Fibroblast of skin of left biceps (primary cell): ENCODE measurements at places on chromosomes 7 and 10.

- DNase-seq = no peak
Measured at GRCh38 chr10:697097-697875, 7.8 kb upstream of the DIP2C start.

GRCh38 chr7:104851268-104851667 lies 162.7 kb upstream of the KMT2E start:
- DNase-seq = no peak

DNA sequence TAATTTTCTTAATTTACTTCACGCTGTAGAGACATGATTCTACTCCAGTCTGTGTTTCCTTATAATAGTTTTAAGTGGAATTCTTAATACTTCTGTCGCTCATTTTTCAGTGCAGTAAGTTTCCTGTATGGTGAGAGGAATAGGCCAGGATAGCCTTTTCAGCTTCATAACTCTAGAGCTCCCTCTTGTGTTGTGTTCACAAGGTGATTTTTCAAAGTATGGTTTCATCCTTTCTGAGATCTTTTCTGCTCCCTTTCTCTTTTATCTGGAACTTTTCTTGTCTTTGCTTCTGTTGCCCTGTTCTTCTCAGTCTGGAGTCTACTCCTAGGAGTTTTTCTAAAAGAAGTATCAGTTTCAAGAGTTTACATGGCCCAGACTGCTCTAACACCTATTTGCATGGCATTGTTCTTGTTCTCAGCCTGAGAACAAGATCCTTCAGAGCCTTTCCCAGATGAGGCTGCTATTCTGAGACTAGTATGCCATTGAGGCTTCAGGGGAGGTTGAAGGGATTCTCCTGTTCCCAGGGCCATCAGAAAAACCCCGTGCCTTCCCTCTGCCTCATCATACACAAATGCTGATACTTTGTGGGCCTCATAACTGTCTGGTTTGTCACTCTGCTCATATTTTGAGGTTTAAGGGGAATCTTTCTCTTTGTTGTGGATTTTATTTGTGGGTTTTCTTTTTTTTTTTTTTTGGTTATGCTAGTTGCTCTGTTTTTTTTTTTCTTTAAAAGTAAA lies 21.8 kb downstream of the NET1 start:
- DNase-seq = peak; percentile 53

DNA sequence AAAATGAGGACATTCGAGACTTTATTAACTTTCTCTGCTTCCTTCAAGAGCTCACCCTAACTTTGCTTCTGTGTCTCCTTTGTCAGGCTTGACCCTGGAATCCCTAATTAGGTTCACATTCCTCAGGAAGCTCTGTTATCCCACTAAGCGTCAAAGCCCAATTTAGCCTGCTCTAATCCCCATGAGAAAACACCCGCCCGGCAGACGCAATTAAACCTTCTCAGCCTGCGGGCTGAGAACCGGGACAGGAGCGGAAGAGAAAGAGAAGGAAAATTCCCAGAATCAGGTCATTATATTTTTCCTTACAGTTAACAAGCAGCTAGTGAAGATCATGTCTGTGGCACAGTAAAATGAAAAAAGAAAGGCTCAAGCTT lies 93.0 kb downstream of the TNS3 start:
- DNase-seq = no peak

DNA sequence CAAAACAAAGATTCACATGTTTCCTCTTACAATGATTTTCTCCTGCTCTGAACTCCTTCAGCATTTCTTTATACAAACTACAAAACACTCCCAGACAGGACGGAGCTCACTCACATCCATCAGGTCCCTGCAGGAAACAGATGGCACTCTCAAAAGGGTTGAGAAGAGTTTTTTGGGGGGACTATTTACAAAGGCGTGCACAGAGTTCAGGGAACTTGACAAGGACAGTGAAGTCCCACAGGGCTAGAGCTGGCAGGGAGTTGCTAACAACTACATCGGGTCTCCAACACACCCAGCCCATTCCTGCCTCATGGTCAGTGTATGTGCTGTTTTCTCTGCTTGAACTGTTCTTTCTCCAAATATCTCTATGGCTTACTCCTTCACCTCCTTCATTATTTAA lies 24.7 kb upstream of the YAE1 start:
- no peak for DNase-seq

DNA sequence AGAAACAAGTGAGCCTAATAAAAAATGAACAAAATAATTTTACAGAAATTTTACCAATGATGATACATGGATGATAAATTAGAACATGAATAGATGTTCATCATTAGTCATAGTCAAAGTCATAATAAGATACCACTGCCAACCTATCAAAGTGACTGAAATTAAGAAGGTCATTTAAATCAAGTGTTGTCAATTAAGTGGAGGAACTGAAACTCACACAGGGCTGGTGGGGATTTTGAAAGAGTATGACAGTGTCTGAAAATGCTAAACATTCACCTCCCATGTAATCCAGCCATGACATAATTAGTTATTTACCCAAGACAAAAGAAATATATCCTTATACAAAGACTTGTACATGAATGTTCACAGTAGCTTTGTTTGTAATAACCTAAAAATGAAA lies 57.1 kb upstream of the DYNC1I1 start:
- no peak for DNase-seq

- no peak for DNase-seq
Measured at GRCh38 chr7:137753948-137754851, 92.6 kb downstream of the DGKI start.

GRCh38 chr7:8739837-8740236 lies 306.4 kb downstream of the NXPH1 start:
- DNase-seq = no peak

DNA sequence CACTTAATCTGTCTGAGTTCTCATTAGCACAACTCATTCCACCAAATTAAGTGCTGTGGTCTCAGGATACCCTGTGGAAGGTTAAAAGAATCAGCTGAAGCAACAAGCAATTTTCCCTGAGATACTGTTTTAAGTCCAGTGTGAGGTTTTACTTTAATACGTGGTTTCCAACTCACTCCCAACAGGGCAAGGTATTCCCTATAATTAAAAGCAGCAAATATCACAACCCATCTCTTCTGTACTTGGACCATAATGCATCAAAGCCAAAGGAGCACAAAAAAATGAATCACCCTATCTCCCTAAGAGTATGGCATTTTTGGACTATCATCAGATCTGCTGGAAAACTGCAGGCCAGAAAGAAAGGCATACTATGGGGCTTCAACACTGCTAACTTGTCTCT lies 4.9 kb downstream of the CADPS2 start:
- no peak for DNase-seq

DNA sequence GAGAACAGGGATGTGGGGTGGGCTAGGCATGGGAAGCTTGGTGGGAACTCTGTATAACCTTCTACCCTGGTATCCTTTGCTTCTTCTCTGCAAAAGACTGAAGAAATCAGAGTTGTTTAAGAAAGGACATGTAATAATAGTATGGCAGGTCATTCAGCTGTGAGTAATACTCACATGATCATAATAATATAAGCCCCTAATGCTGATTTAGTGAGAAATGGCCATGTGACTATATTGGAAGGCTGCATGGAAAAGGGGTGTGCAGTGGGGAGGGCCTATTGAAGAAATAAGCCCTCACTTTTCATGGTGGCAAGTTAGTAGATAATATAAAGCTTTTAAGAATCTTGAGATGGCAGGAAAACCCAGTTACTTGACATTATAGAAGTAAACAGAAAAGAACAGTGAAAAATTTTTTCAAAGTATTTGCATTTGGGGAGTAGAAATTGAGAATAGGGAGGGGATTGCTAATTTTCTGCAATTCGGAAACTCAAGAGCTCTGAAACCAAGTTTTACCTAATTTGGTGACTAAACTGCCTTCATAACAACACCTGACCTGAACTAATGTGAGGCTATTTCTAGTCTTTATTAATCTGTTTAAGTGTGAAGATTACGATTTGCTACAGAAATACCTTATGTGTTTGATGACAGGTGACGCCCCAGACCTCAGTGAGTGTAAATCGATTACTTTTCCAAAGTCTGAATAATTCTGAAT lies 44.4 kb downstream of the ATXN7L1 start:
- no peak for DNase-seq

DNA sequence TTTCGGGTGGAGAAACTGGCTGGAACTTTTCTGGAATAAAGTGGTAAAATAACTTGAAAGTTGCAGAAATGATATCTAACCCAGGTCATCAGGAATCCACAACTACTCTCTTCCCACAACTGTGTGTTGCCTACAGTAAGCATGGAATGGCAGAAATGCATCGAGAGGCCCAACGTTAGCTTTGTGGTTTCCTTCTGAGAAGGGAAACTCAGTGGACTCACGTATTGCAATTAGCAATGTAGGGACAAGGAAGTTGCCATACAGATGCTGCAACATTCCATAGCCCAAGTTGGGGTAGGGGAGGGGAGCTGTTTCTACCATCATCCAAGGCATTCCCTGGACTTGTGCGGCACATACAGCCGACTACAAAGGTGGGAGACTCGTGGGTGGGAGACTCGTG lies 1.9 kb downstream of the PON1 start:
- peak; percentile 41 for DNase-seq

GRCh38 chr10:108241166-108241565 lies 1076.7 kb upstream of the SORCS1 start:
- DNase-seq = no peak

DNA sequence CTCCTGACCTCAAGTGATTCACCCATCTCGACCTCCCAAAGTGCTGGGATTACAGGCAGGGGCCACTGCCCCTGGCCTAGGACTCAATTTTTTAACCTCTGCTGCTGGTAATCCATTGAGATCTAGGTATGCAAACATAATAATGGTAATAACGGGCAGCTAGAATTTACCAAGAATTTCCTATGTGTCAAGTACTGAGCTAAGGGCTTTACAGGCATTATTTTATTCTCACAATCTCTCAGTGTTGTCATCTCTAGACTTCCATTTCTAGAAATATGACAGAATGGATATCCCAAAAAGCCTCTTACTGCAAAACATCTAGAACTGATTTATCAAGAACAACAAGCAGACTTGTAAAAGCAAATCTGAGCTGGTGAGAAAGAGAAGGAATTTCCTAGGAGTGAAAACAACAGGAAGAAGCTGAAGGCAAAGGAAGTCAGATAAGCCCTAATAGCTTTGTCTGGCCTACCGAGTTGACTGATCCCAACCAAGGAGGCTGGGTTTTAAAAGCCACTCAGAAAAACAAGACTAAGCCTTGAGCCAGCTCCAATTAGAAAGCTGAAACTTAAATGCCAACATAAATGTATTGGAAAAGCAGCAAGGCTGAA lies 70.6 kb downstream of the CCDC71L start:
- no peak for DNase-seq

GRCh38 chr10:51685768-51686167 lies 13.6 kb downstream of the CSTF2T start:
- no peak for DNase-seq

- DNase-seq = no peak
Measured at GRCh38 chr7:98641646-98642500, 24.8 kb downstream of the NPTX2 start.

GRCh38 chr7:114533131-114533530 lies 118.5 kb downstream of the FOXP2 start:
- DNase-seq = no peak

DNA sequence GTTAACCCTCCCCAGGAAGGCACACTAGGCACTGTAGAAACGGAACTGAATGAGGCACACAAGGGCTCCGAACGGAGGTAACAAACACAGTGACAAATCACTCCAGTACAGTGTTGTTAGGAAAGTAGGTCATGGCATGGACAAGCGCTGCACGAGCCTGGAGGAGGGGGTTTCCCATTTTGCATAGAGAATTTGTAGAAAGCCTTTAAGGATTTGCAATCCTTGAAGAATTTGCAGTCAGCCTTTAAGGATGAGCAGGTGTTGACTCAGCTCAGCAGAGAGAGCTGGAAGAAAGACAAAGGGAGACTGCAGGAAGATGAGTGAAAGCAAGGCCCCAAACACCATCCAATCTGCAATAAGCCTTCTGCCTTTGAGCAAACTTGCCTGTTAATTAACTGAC lies 51.1 kb upstream of the PPP1R3C start:
- peak; percentile 49 for DNase-seq

- DNase-seq = no peak
Measured at GRCh38 chr7:133961724-133962123, 165.4 kb upstream of the LRGUK start.

- DNase-seq = no peak
Measured at GRCh38 chr10:71290331-71290730, 28.7 kb upstream of the SLC29A3 start.

- DNase-seq = no peak
Measured at GRCh38 chr7:25569765-25570164, 341.5 kb upstream of the NPVF start.

DNA sequence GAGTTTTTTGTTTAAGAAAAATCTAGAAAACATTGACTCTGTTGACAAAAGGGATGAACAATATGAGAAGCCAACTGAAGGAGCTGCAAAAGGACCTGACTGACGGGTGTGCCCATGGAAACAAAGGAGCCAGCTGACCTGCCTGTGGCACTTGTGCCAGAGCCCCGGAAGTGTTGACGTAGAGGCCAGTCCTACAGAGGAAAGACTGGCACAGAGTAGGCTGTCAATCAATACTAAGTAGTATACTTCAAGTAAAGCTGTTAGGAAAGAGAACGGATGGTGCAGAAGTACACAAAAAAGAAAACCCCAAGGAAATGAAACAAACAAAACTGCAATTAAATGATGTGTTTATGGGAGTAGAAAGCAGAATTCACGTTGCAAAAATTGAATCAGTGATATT lies 19.0 kb upstream of the ABI1 start:
- no peak for DNase-seq

DNA sequence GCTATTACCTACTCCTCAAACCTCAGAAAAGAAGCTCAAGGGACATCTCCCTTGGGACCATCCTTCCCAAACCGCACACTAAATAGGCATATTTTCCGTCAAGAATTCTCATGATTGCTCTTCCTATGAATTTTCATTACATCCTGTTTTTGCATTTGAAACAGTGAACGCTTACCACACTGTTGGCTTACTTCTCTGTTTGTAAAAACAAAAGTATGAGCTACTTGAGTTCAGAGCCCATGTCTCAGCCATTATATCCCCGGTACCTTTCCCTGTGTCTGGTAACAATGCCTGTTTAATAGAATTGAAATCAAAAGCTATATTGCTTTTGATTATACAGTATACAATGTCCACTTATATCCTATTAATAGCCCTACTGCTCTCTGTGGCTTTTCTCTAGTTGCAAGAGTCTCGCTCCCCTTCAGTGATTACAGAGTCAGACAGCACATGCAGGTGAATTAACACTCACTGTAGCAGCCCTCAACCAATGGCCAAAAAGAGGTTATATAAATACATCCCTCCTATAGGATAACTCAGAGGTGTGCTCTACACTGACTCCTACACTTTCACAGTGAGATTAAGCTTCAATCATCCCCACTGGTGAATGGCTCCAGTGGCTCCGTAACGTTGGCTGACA lies 264.4 kb downstream of the SORCS1 start:
- no peak for DNase-seq
